ENCODE measurements at places on chromosomes 11 and 22.
A peak's percentile ranks its signal among the peaks of the same experiment; 100 is the strongest.

- DNase-seq: no peak
Observed at GRCh38 chr11:82577246-82577645, 156.4 kb downstream of the FAM181B start.

DNA sequence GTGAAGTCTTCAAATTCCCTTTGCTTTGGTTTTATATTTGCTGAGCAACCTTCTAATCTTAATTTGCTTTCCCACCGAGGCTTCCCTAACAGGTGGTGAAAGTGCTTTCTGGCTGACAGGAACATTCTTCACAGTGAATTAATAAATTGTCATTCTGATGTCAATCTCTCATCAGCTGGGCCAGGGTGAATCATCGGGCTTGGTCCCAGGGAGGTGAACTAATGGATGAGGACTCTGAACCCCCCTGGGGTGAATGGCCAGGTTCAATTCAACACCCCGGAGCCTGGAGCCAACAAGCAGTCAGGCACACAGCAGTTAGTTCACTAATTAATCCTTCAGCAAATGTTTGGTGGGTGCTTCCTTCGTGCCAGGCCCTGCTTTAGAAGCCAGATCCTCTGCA is 155.4 kb upstream of the PDGFD start:
- DNase-seq: no peak

- DNase-seq: no peak
Observed at GRCh38 chr11:122363296-122363695, 247.3 kb upstream of the BLID start.

DNA sequence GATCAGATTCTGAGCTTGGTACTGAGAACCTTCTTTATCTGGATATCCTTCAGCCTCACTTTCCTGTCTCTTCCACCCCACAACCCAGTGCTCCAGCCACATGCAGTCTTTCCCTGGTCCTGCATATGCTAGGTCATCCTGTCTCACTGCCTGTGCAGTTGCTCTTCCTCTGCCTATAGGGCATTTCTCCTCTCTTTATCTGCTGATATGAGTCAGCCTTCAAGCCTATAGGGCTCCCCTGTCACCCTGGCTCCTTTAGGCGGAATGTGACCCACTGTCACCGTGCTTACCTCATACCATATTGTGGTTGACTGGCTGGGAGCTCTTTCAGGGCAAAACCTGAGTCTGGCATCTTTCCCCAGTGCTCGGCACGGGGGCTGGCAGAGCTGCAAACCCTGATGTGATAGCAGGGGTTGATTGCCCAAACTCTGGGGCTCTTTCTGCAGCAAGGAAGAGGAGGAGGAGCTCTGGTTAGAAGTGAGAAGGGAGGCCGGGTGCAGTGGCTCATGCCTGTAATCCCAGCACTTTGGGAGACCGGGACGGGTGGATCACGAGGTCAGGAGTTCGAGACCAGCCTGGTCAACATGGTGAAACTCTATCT is 26.3 kb downstream of the MEI1 start:
- no peak for DNase-seq

DNA sequence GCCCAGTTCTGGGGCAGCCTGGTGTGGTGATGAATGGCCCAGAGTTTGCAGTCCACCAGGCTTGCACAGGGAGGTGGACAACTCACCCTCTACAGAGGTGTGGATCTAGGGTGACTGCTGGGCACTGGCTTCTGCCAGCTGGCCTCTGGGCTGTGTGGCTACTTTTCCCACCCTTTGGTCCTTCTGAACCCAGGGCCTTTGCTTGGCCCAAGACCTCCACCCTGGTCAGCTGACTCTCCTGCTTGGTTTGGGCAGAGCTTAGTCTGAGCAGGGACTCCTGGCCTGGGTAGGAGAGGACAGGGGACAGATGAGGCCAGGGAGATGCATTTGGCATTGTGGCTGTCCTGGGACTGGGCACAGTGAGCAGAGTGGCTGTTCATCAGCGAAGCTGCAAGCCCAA is 83.0 kb upstream of the SHANK2 start:
- no peak for DNase-seq

DNA sequence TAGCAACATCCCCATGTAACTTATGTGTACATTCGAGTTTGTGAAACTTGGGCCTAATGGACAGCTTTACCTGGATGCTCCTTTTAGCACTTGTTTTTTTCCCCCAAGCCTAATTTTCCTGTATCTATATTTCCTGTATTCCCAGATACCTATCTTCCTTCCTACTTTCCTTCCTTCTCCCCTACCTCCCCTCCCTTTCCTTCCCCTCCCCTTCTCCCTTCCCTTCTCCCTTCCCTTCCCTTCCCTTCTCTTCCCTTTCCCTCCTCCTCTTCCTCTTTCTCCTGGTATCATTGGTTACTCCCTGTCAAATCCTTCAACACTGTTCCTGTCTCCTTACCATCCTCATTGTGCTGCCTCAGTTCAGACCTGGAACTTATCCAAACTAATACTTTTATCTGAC is 111.8 kb downstream of the HIPK3 start:
- DNase-seq: no peak

GRCh38 chr11:60766547-60766946 is 9.9 kb downstream of the MS4A15 start:
- DNase-seq: no peak

- no peak for DNase-seq
Observed at GRCh38 chr22:50224071-50224470, 20.8 kb downstream of the TUBGCP6 start.

- no peak for DNase-seq
Observed at GRCh38 chr11:44097821-44098220, 2.3 kb downstream of the EXT2 start.

GRCh38 chr11:98964146-98964545 is 56.6 kb upstream of the CNTN5 start:
- no peak for DNase-seq

- no peak for DNase-seq
Observed at GRCh38 chr22:22721681-22722354, 77.4 kb downstream of the GGTLC2 start.

DNA sequence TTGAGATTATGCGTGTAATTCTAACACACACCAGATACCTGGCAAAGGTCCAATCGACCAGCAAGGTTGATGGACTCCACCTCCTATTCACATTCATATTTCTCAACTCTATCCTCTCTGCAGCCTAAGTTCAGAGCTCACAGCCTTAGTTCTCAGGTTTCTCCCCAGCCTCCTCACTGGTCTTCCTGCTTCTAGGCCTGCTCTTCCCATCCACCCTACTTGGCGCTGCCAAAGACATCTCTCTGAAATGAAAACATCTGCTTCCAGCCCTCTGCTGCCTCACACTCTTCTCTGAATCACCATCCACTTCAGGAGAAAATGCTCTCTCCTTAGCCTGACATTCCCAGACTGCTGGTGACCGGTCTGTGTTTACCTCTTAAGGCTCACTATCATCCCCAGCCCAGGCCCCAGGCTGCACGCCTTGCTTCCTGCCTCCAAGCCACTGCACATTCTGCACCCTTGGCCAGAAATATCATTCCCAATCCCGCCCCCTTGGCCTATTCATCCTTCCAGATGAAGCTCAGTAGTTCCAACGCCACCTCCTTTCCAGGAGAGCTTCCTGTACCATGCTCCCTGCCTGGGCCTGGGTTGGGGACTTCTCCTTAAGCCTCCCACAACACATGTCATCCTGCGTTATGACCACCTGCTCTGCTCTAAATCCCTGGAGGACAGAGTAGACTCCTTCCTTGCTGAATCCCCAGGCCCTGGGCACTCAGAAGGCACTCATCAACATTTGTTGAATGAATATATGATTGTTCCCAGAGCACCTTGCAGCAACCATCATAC is 3.5 kb downstream of the ARRB1 start:
- DNase-seq: no peak

DNA sequence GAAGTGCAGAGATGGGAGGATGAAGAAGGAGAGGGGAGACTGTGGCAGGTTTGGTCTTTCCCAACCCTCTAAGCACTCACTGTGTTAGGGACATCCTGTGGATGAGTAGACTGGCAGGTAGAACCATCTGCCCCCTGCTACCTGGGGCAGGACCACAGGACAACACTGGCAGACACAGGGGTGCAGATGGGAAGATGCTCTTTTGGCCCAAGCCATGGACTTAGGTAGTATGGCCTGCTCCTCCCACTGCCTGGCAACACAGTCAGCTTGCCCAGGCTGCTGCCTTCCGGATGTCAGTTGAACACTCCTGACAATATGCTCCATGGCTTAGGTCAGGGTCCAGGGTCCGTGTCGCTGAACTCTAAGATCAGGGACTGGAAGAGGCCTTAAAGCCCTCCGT is 140.7 kb upstream of the NAV2 start:
- DNase-seq: no peak

DNA sequence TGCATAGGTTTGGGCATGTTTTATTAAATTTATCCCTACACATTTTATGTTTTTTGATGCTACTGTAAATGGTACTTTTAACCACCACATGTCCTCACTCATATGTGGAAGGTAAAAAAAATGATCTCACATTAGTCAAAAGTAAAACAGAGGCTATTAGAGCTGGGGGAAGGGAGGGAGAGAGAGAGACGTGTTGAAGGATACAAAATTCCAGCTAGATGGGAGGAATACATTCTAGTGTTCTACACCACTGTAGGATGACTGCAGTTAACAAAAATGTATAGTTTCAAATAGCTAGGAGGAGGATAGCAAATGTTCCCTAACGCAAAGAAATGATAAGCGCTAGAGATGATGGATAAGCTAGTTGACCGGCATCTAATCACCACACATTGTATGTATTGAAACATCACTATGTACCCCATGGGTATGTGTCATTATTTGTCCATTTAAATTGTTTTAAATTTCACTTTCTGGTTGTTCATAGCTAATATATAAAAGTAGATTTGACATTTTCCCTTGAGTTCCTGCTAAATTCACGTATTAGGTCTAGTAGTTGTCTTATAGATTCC is 9.9 kb upstream of the GNB1L start:
- no peak for DNase-seq

GRCh38 chr22:19291218-19291579 is 320 bp downstream of the CLTCL1 start:
- peak; percentile 32 for DNase-seq

- no peak for DNase-seq
Observed at GRCh38 chr11:125192183-125192582, 27.6 kb downstream of the PKNOX2 start.

- no peak for DNase-seq
Observed at GRCh38 chr11:23423104-23423503, 562.8 kb upstream of the CCDC179 start.

GRCh38 chr11:62433141-62433903 is 14.5 kb downstream of the SCGB1A1 start:
- DNase-seq: no peak

DNA sequence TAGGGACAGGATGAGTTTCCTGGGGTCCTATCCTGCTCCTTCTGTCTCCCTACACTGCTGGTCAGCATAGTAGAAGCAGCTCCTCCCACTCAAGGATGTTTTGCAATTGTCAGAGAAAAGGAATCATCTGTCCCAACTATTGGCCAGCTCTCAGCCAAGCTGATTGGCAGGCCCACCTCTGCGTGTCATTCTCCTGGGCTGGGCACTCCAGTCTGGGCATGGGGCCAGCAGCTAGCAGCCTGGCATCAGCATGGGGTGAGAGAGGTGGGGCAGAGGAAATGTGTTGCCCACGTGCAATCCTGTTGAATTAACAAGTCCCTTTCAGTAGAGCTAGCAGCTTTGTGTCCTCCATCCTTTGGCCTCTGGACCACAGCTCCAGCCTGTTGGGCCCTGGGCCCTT is 14.1 kb downstream of the ANKK1 start:
- peak; percentile 82 for DNase-seq

GRCh38 chr22:42171417-42171816 is 40.8 kb upstream of the CYP2D6 start:
- no peak for DNase-seq

DNA sequence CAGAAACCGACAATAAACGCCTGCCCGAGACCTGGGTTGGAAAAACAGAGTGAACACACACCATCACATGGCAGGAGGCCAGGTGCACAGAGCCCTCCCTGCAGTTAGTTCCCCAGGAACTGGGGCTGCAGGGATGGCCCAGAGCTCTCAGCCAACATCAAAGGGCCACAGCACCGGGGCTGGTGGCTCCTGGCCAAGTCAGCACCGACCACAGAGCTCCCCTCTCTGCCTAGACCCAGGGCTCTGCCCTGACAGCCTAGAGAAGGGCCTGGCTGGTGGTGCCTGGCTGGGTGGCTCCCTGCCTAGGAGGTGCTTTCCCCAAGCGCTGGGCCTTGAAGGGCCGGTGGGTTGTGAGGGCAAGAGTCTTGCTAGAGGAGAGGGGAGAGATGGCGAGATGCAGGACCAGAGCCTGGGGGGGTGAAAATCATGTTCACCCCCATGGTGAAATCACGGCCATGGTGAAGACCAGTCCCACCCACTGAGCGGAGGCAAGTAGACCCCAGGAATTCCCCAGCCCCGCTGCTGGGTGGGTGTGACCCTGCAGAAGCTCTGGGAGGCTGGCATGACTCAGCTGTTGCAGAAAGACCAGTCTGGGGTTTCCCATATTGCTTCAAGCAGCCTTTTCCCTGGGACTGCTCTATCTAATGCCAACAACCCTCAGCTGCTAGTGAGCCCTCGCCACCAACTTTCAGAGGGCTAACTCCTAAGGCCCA is 7.2 kb upstream of the BID start:
- no peak for DNase-seq

DNA sequence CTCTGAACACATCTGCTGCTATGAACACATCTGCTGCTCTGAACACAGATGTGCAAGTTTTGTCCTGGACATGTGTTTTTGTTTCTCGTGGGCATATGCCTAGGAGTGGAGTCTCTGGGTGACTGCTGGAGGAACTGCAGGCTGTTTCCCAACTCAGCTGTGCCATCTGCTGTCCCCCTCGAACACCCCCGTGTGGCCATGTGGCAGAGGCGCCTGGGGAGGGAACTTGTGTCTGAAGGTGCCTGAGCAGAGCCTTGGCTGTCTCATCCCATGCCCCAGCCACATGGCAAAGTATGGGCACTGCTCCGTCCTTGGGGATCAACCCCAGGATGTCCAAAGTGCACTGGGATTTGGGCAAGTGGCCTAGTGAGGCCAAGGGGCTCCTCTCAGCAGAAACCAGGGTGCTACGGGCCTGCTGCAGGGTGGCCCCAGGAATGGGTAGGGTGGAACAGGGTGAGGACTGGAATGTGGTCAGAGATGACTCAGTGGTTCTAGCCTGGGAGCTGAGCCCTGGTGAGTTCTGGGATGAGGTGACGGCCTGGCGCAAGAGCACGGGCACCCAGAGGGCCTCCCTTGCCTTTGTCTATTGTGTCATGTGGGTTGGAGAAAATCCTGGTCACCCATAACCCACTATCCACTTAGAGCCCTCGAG is 14.7 kb downstream of the GATD1 start:
- DNase-seq: no peak

- no peak for DNase-seq
Observed at GRCh38 chr22:16721961-16722360, 103.2 kb downstream of the XKR3 start.

DNA sequence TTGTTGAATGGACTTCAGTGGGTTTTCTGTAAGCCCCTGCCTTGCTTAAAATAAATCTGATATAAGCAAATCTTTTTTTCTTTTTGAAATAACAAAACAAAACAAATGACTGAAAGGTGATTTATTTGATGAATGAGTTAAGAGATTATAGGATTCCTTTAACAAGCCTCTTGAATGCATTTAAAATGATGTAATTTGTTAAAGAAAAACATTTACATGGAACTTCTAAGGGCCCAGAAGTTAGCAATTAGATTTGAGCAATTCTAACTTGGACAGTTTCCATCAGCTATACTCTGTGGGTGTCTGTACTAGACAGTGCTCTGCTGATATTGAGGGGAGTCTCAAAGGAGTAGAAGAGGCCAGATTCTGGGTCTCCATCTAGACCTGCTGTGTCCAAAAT is 143.5 kb upstream of the RAG2 start:
- DNase-seq: no peak

- DNase-seq: no peak
Observed at GRCh38 chr11:82405421-82405820, 328.2 kb downstream of the FAM181B start.

- DNase-seq: no peak
Observed at GRCh38 chr11:76770642-76771445, 12.3 kb upstream of the TSKU start.

GRCh38 chr22:43305806-43306205 is 37.4 kb downstream of the SCUBE1 start:
- DNase-seq: no peak

All from NCI-H1436 (cell line).